ENCODE measurements at places on chromosomes 6 and 20.

GRCh38 chr20:25421102-25421501, 13.6 kb downstream of the GINS1 start:
- H3K27me3 ChIP-seq = no peaks in the 10 kb centered on the region
- no peaks in the 10 kb centered on the region for H3K4me1 ChIP-seq
- H3K36me3 ChIP-seq = no peaks in the 10 kb centered on the region
- no peak overlapping the region for H3K4me3 ChIP-seq

DNA sequence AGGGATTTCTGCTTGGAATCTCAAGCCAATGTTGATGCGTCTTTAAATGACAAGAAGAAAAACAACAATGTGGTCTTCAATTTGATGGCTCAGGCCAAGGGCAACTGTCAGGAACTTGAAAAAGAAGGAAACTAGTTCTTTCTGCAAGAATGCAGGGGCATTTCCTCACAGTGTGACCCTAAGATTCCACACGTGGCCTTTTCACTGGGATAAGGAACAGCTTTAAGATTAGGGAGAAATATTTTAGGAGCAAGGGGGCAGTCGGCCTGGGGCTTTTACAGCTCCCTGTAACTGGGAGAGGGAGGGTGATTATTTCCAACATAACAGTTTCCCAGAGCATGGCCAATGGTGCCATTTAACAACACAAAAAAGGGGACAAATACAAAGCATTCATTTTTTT, 39.4 kb upstream of the MRPS10 start:
- no peak for DNase-seq
- no peaks in the 10 kb centered on the region for H3K4me1 ChIP-seq
- no peak overlapping the region for H3K4me3 ChIP-seq
- no peak overlapping the region for H3K27ac ChIP-seq

DNA sequence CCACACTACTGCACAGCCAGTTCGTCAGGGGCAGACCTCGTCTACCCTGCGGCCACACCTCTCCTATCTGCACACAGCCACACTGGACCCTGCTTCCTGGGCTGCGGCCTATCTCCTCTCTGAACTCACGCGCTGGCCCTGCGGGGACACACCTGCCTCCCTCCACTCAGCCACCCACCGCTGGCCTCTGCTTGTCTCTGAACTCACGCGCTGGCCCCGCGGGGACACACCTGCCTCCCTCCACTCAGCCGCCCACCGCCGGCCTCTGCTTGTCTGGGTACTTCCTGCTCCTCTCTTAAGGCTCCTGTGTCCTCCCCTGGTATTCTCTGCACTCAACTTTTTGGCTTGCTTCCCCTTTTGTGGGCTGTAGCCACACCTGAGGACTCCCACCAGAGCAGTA, 52.3 kb downstream of the HUS1B start:
- no peaks in the 10 kb centered on the region for H3K27me3 ChIP-seq
- no peaks in the 10 kb centered on the region for H3K4me1 ChIP-seq
- no peak overlapping the region for H3K27ac ChIP-seq
- no peak overlapping the region for H3K4me3 ChIP-seq
- no peaks in the 10 kb centered on the region for H3K36me3 ChIP-seq
- DNase-seq = no peak

GRCh38 chr20:35240083-35240810, 13.8 kb downstream of the MMP24 start:
- H3K27me3 ChIP-seq = no peaks in the 10 kb centered on the region
- no peaks in the 10 kb centered on the region for H3K4me1 ChIP-seq
- no peaks in the 10 kb centered on the region for H3K36me3 ChIP-seq
- no peak overlapping the region for H3K27ac ChIP-seq

- no peaks in the 10 kb centered on the region for H3K4me1 ChIP-seq
- H3K27ac ChIP-seq = no peak overlapping the region
- H3K4me3 ChIP-seq = no peak overlapping the region
- H3K27me3 ChIP-seq = no peaks in the 10 kb centered on the region
- DNase-seq = no peak
- no peaks in the 10 kb centered on the region for H3K36me3 ChIP-seq
Observed at GRCh38 chr6:11912420-11912819, 99.7 kb upstream of the HIVEP1 start.

DNA sequence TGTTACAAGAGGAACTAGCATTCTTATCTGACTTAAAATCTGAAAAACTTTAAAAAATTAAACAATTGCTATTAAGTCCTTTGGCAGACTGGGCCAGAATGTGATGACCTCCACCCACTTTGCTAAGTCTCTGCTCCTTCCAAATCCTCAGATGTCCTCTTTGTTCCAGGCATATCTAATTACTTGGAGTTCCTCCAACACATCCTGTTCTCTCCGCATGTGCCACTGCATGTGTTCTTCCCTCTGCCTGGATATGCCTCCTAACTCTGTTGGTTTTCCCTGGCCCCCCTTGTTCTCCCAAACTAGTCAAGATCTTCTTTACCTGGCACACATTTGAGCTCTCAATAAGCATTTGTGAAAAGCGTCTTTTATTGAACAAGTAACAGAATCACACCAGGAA, 23.1 kb downstream of the ELOVL2 start:
- no peak overlapping the region for H3K4me3 ChIP-seq
- no peaks in the 10 kb centered on the region for H3K27me3 ChIP-seq
- DNase-seq = no peak
- no peak overlapping the region for H3K27ac ChIP-seq
- H3K4me1 ChIP-seq = peaks cover 42% of the 10 kb centered on the region

DNA sequence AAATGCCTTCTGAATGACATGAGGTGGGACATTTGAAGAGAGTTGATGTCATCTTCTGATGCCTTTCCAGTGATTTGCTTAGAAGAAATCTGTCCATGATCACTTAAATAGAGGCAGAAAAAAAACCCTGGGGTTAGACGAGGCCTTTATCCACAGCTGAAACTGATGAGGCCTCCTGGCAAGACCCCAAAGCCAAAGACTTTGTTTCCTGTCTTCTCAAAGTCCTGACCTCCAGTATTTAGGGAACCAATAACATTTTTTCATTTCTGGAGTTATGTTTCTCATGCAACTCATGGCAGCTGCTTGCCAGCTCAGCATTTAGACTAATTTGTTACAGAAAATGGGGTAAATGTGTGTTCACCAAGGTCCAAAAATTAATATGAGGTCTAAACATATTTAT, 248.0 kb upstream of the PRDM1 start:
- DNase-seq = no peak
- no peak overlapping the region for H3K27ac ChIP-seq
- no peaks in the 10 kb centered on the region for H3K4me1 ChIP-seq
- H3K27me3 ChIP-seq = no peaks in the 10 kb centered on the region
- no peak overlapping the region for H3K4me3 ChIP-seq

GRCh38 chr6:119333707-119334295, 15.8 kb downstream of the MAN1A1 start:
- H3K4me1 ChIP-seq = peaks cover 41% of the 10 kb centered on the region
- no peak overlapping the region for H3K4me3 ChIP-seq
- DNase-seq = no peak
- no peaks in the 10 kb centered on the region for H3K36me3 ChIP-seq

GRCh38 chr20:58461899-58462298, 53.3 kb downstream of the APCDD1L start:
- no peaks in the 10 kb centered on the region for H3K4me1 ChIP-seq
- no peak overlapping the region for H3K27ac ChIP-seq
- peaks cover 17% of the 10 kb centered on the region for H3K36me3 ChIP-seq
- H3K4me3 ChIP-seq = no peak overlapping the region
- no peak for DNase-seq
- no peaks in the 10 kb centered on the region for H3K27me3 ChIP-seq

All from tibial nerve (tissue), 4 donors.